ENCODE measurements at places on chromosomes 7 and 10. TPM values are rescaled to one million over a fixed set of nuclear protein-coding genes. Genes with fewer than 3 reads are reported as not detected.

Gene SFTPD
- not detected for total RNA-seq

GRCh38 chr7:38632411-38632810 is 1.2 kb upstream of the AMPH start:
- peaks cover 3% of the 10 kb centered on the region for H3K27me3 ChIP-seq
- H3K36me3 ChIP-seq = no peaks in the 10 kb centered on the region

GRCh38 chr7:104664648-104665047 is 336.2 kb downstream of the LHFPL3 start:
- H3K4me3 ChIP-seq = no peak overlapping the region
- DNase-seq = no peak
- no peaks in the 10 kb centered on the region for H3K4me1 ChIP-seq
- H3K27me3 ChIP-seq = no peaks in the 10 kb centered on the region
- no peaks in the 10 kb centered on the region for H3K36me3 ChIP-seq

Gene GDF2
- not detected for total RNA-seq

DNA sequence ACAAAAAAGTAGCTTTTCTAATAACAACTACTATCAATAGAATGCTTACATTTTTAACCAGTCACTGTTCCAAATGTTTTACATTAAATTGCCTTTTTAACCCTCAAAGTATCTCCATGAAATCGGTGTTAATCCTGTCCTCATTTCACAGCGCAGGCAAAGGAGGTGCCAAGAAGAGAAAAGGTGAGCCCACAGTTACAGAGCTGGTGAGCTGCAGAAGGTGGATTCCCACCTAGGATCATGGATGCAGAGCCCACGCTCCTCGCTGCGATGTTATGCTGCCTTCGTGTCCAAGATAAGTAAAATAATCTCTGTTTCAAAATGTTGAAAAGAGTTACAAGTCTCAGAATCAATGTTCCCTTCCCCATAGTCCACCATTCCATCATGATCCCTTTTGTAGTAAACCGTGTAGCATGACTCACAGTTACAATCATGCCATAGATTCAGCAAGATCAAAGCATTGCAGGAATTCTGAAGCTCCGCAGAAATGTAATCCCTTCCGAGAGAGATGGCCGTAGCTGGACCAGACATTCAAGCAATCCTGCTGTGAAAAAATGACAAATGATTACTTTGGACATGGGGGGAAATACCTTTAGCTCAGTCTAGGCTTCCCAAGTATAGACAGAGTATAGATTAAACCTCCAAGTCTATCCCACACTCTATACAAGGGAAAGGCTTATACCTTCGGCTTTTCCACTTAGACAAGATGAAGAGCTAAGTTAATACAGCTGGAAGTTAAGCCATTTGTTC is 394.7 kb upstream of the AKR1E2 start:
- H3K36me3 ChIP-seq = peaks cover 8% of the 10 kb centered on the region
- H3K4me3 ChIP-seq = no peak overlapping the region
- H3K27ac ChIP-seq = peak overlapping the region; percentile 15
- H3K4me1 ChIP-seq = peaks cover 9% of the 10 kb centered on the region
- DNase-seq = peak; percentile 66

Gene GPRIN2
- not detected for total RNA-seq

GRCh38 chr10:104297697-104298660 is 29.0 kb downstream of the GSTO2 start:
- no peaks in the 10 kb centered on the region for H3K27me3 ChIP-seq
- H3K4me3 ChIP-seq = peak overlapping the region; percentile 49
- peak overlapping the region; percentile 98 for H3K27ac ChIP-seq
- H3K36me3 ChIP-seq = peaks cover 14% of the 10 kb centered on the region

Gene AP5Z1
- total RNA-seq = 48.3 TPM

Measured in HFFc6 (cell line).